ENCODE measurements at places on chromosomes 4 and X.

- no peak for DNase-seq
Observed at GRCh38 chrX:9646471-9647224, 119.0 kb downstream of the GPR143 start.

- no peak for DNase-seq
Observed at GRCh38 chr4:127732623-127733328, 2.6 kb downstream of the SLC25A31 start.

DNA sequence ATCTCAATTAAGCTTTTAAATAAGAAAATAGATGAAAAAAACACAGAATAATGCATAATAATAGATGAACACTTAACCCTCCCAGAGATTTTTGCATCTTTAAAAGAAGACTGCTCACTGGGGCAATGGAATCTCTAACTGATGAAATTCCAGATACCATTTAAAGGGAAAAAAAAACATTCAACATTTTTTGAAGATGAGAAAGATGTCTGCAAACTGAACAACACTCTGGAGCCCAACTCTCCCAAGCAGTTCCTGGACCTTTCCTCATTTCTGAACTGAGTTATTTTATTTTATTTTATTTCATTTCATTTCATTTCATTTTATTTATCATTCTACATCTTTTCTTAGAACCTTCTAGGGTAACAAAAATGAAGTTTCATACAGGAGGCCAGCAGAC lies 90.7 kb downstream of the CORIN start:
- no peak for DNase-seq

DNA sequence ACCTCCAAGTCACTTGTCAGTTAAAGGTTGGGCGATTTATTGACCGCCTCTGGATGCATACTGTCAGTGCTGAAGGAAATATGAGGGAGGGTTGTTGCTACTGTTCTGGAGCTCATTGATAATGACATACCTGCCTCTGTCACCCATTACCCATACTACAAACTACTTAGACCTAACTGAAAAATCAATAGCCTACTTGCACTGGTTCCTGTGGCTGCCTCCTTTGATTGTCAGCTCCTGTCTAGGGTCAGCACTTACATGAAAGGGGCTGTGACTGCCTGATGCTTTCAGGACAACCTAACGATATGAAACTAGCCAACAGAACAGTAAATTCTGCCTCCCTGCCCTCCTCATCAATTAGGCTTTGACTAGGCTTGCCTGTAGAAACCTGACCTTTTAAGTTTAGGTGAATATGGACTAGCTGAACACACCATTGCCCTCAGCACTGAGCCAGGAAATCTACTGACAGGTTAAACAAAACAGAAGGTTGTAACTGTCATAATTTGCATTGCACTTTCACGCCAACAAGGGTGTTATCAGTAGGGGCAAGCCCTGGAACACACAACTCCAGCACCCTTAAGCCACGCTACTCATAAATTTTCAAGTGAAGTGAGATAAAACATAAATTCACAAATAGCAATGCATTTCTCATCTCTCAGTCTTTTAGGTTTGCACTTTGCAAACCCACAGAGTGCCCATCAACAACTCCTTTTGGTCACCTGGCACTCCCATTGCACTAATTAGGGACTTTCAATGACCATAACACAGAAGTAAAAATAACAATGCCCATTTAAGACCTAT lies 9.0 kb upstream of the MAB21L2 start:
- DNase-seq: no peak

DNA sequence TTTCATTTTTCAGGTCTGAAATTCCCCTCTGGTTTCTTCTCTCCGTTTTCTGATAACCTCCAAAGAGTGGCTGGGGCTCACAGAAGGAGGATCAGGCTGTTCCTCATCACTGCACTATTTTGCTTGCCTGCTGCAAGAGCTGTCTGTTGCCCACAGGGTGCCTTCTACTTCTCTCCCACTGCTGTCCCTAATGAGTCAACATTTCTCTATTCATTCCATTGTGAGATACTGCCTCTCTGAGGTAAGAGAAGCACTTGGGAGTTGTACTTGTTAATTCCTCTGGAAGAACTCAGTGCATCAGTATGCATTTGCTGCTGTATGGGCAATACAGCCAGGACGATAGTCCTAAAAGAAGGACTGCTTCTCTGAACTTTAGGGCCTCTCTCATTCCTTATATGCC lies 34.8 kb downstream of the CT47B1 start:
- DNase-seq: no peak

- DNase-seq: no peak
Observed at GRCh38 chr4:98939892-98940298, 11.0 kb upstream of the EIF4E start.

GRCh38 chr4:185167234-185167633 lies 24.2 kb downstream of the SLC25A4 start:
- DNase-seq: no peak

DNA sequence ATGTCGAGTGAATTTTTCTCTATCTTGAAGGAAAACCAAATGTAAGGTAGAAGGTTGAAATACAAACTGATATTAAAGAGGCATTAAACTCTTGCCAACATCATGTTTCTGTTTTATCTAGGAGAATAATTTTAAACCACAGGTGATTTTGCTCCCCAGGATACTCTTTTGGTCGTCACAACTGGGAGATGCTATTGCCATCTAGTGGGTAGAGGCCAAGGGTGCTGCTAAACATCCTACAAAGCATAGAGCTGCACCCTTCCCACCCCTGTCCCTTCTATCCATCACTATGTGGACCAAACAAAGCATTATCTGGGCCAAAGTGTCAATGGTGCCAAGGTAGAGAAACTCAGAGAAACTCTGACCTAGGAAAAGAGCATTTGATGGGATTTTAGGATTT lies 154.6 kb upstream of the MAGEB2 start:
- no peak for DNase-seq

GRCh38 chr4:106140601-106141000 lies 175.4 kb downstream of the TBCK start:
- DNase-seq: no peak

- no peak for DNase-seq
Observed at GRCh38 chrX:153750127-153750774, 13.8 kb upstream of the PLXNB3 start.

DNA sequence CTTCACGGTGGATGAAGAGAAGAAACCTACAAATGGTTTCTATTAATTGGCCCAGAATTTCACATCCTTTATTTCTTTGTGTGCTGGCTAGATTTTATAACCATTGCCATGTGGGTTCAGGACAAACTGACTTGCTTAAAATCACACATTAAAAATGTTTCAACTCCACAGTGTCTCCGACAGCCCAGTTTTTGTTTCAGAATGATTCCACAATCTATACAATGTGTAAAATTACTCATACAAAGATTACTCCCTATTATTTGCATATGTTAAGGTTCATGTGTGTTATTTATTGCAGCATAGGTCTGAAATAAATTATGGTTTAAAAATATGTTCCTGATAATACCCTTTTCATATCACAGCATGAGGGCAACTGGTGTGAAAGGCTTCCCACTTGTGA lies 20.6 kb downstream of the DCHS2 start:
- DNase-seq: no peak

- no peak for DNase-seq
Observed at GRCh38 chrX:127459790-127460189, 592.4 kb downstream of the ACTRT1 start.

GRCh38 chr4:7377223-7377865 lies 57.4 kb downstream of the PSAPL1 start:
- no peak for DNase-seq

- DNase-seq: no peak
Observed at GRCh38 chr4:46389301-46389775, 590 bp downstream of the GABRA2 start.

DNA sequence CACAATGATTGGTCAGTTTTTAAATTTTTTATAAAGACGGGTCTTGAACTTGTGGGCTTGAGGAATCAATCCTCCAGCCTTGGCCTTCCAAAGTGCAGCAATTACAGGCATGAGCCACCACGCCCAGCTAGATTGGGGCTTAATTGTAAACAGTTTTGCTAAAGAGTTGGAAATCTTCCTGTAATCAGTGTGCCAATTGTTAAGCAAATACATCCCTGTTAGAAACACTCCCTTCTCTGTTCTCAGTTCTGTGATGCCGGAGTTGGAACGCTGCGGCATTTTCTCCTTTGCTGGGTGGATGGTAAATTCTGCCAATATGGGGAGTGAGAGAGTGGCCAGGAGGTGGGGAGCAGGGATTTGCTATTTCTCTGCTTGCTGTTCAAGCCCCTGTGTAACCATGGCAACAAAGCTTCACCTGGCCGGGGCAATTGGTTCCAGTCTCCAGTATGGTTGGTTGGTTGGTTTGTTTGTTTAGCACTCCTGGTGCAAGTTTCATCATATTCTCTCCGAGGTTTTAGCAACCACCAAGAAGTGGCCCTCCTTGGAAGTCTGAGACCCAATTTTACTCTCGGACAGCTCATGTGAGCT lies 3.0 kb upstream of the SPATA4 start:
- DNase-seq: no peak

- DNase-seq: no peak
Observed at GRCh38 chr4:144954230-144954629, 143.8 kb downstream of the ANAPC10 start.

DNA sequence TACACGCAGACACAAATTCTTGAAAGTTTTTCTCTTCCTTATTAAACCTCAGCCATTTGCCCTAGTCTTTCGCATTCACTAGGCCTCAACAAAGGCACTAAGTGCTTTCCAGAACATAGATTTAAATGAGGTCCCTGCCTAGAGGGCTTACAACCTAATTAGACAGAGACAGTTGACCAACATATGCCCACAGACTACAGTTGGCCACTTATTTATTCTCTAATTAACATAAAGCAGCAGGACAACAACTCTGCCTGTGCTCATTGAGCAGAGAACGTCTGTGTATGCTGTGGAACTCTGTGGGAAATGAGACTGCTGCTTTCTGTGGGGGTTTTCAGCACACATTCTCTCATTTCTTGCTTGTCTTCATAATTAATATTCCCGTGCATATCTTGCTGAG lies 303.0 kb upstream of the TACR3 start:
- no peak for DNase-seq

DNA sequence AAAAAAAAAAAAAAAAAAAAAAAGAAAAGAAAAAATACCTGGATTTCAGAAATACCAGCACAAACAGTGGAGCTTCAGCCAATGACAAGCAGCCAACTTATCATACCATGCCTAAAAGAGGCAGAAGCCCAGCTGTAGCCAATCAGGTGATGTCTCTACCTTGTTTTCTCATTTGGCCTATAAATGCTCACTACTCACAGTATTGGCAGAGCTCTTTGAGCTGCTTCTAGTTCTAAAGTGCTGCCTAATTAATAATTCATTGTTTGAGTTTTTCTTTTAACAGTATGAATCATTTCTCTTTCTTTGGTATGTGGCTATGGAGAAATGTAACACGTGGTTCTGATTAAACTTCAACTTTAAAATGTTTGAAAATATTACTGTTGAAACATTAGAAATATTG lies 188.8 kb upstream of the TECRL start:
- no peak for DNase-seq

GRCh38 chrX:153827903-153828302 lies 2.4 kb downstream of the PDZD4 start:
- DNase-seq: no peak

GRCh38 chrX:121008920-121009319 lies 23.4 kb upstream of the CT47A1 start:
- DNase-seq: no peak

DNA sequence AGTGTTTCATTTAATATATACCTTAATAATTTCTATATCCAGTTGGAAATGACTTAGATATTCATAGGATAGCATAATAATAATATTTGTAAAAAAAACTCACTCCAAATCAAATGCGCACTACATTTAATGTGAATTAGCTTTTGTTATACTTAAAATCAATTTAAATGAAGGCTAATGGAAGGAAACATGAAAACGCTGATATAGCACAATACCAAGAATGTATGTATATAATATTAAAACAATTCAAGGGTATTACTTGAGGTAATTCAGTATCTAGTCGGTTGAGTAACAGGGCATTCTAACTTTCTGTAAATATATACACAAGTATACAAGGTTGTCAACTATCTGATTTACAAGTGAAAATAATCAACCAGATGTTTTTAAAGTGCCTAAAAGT lies 307.1 kb upstream of the TEX13C start:
- DNase-seq: no peak

- DNase-seq: no peak
Observed at GRCh38 chr4:110344165-110344564, 131.8 kb upstream of the ENPEP start.

- no peak for DNase-seq
Observed at GRCh38 chr4:39636531-39637184, 2.0 kb downstream of the SMIM14 start.

DNA sequence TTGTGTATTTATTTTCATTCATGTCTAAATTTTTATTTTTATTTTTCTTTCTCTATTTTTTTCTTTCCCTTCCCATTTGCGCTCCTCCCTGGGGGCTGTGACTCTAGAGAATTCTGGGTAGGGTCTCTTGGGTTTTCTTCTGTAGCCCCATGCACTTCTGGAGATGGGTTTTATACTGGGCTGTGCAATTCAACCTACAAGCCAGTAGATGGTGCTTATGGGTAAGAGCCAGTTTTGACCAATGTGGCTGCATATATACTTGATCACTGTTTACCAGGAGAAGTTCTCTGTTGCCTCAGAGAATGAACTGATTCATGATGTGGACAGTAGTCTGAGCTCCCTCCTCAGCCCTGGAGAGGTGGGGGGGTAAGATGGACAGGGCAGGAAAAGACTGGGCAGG lies 614.6 kb downstream of the PCDH19 start:
- DNase-seq: no peak

GRCh38 chrX:40273356-40274050 lies 175.7 kb upstream of the BCOR start:
- DNase-seq: no peak

GRCh38 chr4:13411942-13412341 lies 72.2 kb downstream of the RAB28 start:
- DNase-seq: no peak

DNA sequence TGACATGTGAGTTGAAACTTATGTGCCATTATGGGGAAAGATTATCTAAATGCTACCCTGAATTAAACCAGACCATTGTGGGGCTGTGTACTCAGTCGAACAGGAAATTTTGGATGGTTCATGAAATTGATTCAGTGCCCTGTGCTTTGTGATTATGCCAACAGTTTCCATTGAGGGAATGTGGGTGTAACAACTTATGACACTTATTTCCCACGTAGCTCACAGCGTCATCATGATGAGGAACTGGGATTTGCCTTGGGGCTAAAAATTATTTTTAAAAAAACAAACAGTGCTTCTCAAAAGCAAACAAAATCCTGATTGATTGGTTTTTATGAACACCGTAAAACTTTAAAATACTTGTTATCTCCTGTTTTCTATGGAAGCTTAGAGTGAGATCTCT lies 8.3 kb upstream of the CLTRN start:
- DNase-seq: no peak

DNA sequence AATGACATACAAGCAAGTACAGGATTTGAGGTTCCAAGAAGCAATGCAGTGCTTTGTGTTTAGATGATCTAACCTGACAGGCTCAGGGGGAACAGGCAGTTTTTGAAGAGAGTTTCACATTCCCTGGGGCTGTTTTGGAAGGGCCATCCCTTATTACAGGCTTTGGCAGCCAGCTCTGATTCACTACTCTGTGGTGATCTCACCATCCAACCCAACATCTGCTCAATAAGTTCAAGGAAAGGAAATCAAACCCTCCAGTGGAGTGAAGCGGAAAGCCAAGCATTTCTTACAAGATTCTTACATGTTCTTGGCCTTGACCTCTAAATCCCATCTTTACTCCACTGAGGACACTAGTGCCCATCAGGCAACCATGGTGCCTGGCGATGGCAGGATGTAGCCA lies 7.5 kb downstream of the IDS start:
- DNase-seq: no peak

- no peak for DNase-seq
Observed at GRCh38 chr4:27484216-27484615, 623.6 kb downstream of the STIM2 start.
